ENCODE measurements at places on chromosomes 4 and X.

DNA sequence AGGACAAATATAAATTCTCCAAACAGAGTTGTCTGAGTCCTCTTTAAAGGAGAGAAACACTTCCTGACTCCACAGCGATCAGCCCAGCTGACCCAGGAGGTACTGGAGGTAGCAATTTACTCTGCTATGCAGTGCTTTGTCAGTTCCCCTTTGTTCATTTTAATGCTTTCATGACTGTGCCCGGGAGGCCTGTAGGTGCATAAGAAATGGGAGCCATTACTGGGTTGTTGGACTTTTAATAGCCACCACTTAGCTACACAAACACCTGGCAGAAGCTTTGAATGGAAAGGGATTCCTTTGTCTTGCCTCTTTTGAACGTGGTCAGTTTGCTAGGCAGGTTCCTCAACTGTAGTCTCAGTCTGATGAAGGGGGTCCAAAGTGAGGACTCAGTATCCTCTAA lies 59.0 kb upstream of the AFF2 start:
- no peak for DNase-seq

DNA sequence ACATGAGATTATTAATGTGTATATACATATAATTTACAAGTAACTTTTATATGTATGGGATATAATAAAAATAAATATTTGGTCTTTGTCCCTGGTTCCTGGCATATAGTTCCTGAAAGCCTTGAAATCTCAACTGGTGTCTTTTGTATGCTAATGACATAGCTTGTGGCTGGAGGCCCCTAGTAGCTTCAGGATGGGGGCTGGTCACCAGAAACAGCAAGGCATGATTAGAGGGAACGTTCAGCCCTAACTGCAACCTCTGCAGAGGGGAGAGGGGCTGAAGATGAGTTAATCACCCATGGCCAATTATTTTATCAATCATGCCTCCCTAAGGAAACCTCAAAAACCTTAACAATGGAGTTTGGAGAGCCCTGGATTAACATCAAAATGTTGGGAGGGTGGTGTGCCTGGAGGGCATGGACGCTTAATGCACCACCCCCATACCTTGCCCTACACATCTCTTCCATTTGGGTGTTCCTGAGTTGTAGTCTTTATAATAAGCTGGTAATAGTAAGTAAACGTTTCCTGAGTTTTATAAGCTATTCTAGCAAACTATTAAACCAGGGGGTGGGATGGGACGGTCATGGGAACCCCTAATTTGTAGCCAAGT lies 21.3 kb downstream of the PIN4 start:
- no peak for DNase-seq

DNA sequence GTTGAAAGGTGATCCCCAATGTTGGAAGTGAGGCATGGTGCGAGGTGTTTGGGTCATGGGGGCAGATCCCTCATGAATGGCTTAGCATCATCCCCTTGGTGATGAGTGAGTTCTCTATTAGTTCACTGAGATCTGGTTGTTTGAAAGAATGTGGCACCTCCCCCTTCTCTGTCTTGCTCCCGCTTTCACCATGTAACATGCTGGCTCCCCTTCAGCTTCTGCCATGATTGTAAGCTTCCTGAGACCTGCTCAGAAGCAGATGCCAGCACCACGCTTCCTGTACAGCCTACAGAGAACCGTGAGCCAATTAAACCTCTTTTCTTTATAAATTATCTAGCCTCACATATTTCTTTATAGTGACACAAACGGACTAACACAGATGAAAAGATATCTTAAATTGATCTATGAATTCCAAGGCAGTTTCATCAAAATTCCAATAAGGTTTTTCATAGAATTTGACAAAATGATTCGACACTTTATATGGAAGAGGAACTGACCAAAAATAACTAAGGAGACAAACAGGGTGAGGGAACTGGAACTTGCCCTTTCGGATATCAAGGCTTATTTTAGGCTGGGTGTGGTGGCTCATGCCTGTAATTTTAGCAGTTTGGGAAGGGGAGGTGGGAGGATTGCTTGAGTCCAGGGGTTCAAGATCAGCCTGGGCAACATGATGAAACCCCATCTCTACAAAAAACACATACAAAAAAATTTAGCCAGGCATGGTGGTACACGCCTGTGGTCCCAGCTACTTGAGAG lies 56.9 kb upstream of the OGT start:
- DNase-seq = no peak

GRCh38 chr4:153976954-153977353 lies 188.1 kb upstream of the SFRP2 start:
- no peak for DNase-seq

GRCh38 chrX:118199997-118200396 lies 83.4 kb upstream of the KLHL13 start:
- DNase-seq = no peak

DNA sequence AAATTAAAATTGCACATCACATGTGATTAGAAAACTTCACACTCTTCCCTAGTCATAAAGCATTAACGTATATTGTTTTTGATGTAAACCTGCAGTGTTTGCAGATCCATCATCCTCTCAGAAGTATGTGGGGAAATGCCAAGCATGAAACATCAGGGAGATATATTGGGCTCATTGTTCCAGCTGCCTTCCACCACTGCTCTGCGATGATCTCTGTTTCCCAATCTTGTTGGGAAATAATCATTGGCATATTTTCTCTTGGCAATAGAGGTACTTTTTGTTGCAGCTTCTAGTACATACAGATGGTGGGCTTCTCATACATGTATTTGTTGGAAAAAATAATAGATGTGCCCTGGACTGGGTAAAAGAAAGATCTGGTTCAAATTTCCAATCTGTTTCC lies 466.3 kb upstream of the HS3ST1 start:
- DNase-seq = no peak

DNA sequence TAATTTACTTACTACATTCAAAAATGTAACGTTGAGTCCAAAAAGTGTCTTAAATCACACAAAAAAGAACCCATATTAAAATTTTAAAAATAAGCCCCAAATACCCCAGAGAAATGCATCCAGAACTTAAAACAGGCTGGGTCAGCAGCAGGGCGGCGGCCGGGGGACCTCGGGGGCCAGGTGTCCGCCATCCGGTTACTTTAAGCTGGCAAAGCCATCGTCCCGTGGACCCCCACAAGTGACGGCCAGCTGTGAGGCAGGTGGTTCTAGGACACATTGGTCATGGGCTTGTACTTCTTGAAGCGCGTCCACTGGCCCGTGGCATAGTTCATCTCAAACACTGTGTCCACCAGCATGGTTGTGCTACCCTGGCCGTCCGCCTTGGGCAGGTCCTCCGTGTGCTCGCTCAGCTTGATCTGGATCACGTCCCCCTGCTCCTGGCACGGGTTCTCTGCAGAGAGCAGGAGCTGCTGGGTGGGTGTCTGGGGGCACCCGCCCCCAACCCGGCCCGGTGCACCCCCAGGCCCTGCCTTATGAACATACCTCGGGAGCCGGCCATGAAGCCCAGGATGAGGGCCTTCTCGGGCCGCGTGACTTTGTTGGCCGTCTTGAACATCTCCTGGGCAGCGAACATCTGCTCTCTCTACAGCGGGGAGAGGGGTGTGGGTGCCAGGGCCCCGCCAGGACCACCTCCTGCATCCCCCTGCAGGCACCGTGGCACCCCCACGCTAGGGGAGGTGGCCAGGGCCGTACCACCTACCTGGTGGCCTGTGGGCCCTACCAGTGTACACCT lies 25.5 kb downstream of the NELFA start:
- no peak for DNase-seq

DNA sequence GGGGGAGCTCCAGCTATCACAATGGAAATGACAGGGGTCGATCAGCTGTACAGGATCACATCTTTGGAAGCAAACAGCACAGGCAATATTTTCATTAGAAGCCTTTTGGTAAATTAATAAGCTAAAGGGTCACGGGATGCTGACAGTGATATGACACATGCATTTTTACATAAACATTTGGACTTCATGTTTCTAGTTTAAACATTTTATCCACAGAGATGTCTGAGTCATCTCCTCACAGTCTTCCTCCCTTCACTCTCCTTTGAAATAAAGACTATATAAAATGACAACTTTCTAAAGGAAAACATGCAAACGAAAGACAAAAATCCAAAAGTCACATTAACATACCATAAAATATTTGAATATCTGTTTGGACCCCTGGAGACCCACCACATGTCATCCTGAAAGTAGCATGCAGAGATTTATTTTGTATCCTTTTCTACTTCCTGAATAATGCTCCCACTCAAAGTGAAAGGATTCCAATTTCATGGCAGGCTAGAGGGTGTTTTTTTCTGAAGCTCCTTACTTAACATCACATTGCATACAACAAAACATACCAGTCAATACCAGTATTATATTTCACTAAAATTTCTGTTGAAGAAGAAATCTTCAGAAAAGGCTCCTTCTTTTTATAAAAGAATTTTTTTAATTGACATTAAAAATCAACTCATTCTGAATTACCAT lies 200.1 kb upstream of the PPARGC1A start:
- DNase-seq = no peak

- no peak for DNase-seq
These were observed 417.3 kb upstream of the HTR2C start for GRCh38 chrX:114166601-114167000.

- DNase-seq = no peak
These were observed at the start of gene LRAT for GRCh38 chr4:154743683-154744340. Gene LRAT, plus strand, starts transcription at chr4:154744000. Its CDS starts 327 bp downstream, at chr4:154744327.

DNA sequence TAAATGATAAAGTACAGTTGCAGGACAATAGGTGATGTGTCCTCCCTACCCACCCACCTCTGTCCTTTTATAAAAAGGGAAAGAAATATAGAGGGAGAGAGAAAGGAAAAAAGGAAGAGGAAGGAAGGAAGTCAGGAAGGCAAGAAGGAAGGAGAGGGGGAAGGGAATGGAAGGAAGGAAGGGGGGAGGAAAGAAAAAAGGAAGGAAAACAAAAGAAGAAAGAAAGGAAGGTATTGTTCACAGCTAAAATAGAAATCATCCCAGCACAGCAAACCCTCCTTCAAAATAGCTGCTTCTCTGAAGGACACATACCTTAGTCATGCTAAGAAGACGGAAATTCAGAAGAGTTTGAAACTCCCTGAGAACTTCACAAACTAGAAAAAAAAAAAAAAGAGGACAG lies 8.4 kb downstream of the NKX6-1 start:
- DNase-seq = no peak

DNA sequence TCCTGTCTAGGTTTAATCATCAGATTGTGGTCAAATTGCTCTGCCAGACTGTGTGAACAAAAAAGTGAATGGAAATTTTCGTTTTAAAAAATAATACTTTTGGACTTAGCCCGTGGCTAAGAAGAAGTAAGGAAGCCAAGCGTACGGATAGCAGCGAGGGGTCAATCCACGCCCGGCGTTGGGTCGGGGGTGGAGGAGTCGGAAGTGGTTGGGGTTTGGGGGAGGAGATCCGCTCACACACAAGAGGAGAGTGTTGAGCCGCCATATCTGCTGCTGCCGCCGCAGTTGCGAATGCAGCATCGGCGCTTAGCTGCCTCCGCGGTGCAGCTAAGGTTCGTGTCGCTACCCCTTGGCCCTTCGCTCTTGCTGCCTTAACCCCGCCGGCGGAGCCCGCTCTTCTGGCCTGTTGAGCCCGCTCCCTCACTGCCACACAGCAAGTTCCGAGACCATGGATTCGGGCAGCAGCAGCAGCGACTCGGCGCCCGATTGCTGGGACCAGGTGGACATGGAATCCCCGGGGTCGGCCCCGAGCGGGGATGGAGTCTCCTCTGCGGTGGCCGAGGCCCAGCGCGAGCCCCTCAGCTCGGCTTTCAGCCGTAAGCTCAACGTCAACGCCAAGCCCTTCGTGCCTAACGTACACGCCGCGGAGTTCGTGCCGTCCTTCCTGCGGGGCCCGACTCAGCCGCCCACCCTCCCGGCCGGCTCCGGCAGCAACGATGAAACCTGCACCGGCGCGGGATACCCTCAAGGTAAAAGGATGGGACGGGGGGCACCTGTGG lies at the start of gene GSPT2:
Gene GSPT2 (plus strand): TSS at position 264 of the 779 bp plus-strand sequence. CDS start 185 bp downstream, at position 449.
- no peak for DNase-seq

GRCh38 chrX:152276277-152276676 lies 137.9 kb upstream of the MAGEA10 start:
- DNase-seq = no peak

DNA sequence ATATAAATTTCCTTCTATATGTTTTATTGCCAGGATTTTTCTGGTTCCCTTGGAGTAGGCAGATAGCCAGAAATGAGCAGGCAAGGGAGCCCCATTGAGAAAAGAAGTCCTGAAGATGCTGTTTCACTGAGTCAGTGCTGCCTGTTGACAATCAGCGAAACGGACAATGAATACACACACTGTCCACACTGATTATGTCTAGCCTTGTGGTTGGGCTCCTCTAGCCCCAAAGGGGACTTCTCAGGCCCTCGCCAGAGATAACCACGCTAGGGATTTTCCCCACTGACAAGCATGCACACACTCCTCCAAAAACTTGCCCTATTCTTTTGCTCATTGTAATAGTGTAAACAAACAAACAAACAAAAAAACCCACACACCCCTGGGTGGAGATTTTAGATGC lies 369.3 kb downstream of the DMD start:
- no peak for DNase-seq

GRCh38 chr4:153771046-153771445 lies 11.2 kb upstream of the RNF175 start:
- DNase-seq = no peak

DNA sequence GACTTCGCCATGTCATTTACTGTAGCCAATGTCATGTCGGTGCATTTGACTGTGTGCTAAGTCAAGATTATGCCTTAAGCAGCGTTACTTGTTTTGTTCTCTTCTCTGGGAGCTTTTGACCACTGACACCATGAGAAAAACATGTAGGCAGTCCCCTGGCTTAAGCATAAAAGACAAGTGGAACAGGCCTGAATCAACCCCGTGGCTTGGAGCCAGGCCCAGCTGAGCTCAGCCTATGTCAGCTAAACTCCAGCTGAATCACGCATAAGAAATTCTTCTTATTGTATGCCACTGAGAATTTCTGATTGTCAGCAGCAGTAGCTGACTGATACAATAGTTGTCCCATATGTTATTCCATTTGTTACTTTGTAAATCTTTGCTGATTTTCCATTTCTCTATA lies 261.9 kb downstream of the CBLL2 start:
- DNase-seq = no peak

GRCh38 chrX:119870626-119871131 lies 854 bp downstream of the RNF113A start:
- DNase-seq = no peak

DNA sequence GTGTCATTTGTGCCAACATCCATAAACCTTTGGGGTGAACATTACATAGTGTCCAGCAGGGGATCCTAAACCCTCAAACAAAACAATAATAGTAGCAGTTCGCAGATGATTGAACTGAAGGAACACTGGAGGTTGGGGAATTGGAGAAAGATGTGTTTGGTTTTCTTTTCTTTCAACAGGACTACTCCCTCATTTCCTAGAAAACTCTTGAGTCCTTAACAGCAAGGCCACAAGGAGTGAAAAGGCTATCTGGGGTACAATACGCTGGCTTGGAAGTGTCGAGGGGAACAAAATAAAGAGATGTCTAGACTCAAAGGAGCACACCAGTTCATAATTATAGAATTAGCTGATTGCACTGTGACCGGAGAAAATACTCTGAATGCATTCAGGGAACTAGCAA lies 72.1 kb downstream of the IDS start:
- DNase-seq = no peak

- DNase-seq = no peak
These were observed 81.6 kb downstream of the NPNT start for GRCh38 chr4:105976915-105977314.

GRCh38 chr4:16026160-16026761 lies 57.6 kb downstream of the PROM1 start:
- no peak for DNase-seq

- no peak for DNase-seq
These were observed 58.8 kb downstream of the RHOH start for GRCh38 chr4:40255393-40256281.

- no peak for DNase-seq
These were observed 296.2 kb downstream of the FRMPD4 start for GRCh38 chrX:12434493-12434892.

- no peak for DNase-seq
These were observed 23.0 kb upstream of the CCDC149 start for GRCh38 chr4:24935856-24936255.
